NCI-H69 (cell line): ENCODE measurements at places on chromosomes 1 and 21.
A peak's percentile ranks its signal among the peaks of the same experiment; 100 is the strongest.

- DNase-seq = no peak
Measured at GRCh38 chr1:225396357-225396756, 31.5 kb downstream of the LBR start.

GRCh38 chr1:169475806-169476387 is 9.8 kb downstream of the SLC19A2 start:
- no peak for DNase-seq

DNA sequence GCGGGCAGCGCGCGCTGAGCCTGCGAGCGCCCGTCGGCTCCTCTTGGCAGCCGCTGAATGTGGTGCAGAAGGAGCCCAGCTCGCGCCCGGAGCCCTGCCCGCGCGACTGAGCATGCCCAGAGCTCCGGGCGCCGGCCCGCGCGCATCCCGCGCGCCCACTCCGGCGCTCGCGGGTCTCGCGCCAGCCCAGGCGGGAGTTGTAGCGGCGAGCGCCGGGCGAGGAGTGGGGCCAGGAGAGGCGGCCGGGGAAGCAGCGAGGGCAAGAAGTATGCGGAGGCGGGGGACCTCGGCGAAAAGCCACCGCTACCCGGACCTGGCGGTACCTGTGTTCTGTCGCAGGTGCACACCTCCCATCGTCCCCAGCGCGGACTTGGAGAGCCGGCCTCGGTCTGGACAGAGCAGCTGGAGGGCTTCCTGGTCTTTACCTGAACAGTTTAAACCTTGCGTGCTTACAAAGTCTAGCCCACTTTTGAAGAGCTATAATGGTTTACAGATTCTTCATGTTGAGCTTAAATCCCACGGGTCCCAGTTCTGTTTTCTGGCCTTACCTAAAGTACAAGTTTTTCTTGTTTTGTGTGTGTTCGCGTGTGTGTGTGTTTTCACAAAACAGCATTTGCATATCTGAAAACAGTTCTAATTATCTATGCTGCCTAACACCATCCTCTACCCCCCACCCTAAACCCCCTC is at the start of gene DDAH1:
Gene DDAH1 (minus strand): TSS at position 61 of the 687 bp plus-strand sequence. CDS start 114 bp downstream, outside the sequence.
- DNase-seq = peak; percentile 77

GRCh38 chr21:27192281-27192949 is 225.5 kb upstream of the ADAMTS5 start:
- no peak for DNase-seq

DNA sequence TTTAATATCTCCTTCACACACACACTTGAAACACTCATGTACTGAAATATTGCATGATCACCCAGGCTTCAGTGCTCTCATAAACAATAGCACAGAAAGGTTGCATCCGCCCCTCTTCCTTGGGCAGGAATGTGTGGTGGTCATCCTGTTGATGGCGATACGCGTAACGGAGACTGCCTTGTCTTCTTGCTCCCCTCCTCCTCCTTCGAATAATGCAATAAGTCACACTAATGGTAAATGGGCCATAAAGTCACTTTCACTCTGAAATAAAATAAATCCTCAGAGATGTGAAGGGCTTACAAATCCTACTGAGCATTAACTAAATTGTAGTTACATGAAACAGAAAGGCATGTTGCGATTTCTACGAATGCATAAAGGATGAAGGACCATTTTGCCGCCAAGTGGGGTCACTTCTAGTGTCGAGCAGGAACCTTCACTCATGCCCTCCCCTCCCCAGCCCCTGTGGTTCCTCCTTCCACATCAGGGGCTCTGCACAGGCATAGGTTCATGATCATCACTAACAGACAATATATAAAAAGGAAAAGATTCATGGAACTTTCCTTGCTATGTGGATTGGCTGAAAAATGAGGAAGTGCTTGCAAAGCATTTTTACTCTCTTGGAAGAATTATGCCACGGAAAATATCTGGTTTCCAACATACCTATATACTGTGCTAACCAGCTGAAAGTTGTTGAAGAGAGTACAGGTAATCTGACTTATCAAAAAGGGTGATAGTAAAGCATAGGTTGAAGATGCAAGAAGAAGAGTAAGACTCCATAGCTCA is 1.2 kb upstream of the PGBD5 start:
- no peak for DNase-seq

GRCh38 chr1:21823206-21823979 is 11.3 kb downstream of the LDLRAD2 start:
- no peak for DNase-seq

DNA sequence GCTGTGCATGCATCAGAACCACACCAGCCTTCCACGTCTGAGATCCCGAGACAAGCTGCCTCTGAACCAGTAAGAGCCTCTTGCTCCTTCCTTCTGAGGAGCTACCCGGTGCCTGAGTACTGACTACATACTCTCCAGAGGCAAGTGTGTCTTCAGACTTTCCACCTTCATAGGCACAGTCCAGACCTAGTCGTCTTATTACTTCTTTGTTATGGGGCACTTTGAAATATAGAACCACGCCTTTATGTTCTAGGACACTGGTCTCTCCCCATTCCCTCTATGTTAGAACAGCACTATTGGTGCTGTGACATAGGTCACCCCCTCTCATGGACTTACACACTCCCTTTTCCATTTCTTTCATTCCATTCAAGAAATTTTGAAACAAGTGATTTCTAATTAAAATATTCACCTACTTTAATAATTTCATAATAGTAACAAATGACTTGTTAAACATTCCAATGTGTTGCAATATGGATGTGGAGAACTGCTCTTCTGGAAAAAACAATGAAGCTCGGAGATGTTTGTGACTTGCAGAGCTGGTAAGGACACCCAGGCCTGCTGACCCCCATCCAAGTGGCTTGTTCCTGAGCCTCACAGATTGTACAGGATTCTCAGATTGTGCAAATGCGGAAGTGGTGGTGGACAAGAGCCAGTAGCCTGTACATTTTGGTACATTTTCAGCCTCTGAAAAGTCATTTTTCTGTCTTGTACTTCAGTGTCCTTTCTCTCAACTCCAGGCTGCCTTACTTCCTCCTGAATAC is 76.1 kb upstream of the SIPA1L2 start:
- DNase-seq = no peak

DNA sequence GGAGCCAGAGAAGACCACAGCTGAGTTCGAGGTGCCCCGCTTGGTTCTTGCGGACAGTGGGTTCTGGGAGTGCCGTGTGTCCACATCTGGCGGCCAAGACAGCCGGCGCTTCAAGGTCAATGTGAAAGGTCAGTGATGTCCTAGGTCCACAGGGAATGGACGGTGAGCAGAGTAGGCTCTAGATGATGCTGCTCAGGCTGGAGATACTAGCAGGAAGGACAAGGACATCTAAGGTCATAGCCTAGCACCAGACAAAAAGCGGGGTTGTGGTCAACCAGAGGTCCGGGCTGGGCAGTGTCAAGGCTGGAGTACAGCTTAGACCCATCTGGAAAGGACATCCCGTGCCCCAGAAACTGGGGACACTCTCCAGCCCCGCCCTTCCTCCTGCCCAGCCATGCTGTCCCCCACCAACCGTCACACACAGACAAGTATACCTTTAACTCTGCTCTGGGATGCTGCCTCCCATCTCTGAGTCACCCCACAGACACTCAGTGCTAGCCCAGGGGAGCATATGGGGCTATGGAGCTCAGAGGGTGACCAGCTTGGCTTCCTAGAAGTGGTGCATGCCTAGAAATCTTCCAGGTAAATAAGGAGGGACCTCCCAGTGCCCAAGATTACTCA is 8.7 kb downstream of the TIE1 start:
- no peak for DNase-seq
